Amniotic epithelial cell (primary cell): ENCODE measurements at places on chromosomes 12 and 14.

- peak; percentile 53 for DNase-seq
Observed at GRCh38 chr12:15592934-15593333, 196.3 kb downstream of the EPS8 start.

- no peak for DNase-seq
Observed at GRCh38 chr12:130988261-130988660, 34.6 kb downstream of the ADGRD1 start.

DNA sequence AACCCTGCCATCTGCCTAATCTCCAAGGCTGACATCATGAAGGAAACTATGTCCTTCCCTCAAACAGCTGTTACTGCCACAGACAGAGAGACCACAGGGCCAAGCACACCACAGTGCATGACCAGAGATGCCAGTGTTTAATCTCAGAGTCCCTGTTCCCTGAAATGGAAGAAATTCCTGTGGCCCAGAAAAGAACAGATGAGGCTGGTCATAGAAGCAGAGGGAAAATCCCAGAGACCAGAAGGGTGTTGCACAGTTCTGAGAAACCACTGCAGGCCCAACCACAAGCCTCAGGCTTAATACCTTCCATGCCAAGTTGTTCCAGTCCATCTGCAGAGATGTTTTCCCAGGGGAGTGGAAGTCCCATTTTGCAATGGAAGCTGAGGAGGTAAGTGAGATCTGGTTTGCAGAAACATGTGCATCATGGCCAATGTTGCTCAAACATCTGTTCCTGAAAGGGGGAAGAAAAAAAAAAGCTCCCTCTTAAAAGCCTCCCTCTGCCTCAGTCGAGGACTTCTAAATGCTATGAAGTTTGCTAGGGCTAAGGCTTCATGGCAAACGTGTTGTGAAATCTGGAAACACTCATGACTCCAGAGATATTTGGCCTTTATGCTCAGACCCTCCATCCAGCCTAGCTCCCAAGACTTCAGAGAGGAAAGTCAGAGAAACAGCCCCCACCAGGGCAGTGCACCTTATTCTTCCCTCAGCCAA, 98.6 kb downstream of the SCARB1 start:
- peak; percentile 99 for DNase-seq

DNA sequence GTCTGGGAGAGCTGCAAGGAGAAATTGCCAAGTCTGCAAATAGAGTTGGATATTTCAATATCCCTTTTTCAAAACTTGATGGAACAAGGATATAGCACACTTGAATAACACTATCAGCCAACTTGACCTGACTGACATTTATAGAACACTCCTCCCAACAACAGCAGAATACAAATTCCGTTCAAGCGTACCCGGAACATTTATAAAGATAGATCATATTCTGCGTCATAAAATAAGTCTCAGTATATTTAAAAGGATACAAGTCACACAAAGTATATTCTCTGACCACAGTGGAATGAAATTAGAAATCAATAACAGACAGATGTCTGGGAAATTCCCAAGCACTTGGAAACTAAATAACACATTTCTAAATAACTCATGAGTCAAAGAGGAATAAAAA, 29.0 kb upstream of the MEG3 start:
- no peak for DNase-seq

GRCh38 chr14:85416771-85417170, 113.2 kb upstream of the FLRT2 start:
- DNase-seq, result peak; percentile 91

- no peak for DNase-seq
Observed at GRCh38 chr14:103736546-103737431, 21.2 kb downstream of the ZFYVE21 start.

DNA sequence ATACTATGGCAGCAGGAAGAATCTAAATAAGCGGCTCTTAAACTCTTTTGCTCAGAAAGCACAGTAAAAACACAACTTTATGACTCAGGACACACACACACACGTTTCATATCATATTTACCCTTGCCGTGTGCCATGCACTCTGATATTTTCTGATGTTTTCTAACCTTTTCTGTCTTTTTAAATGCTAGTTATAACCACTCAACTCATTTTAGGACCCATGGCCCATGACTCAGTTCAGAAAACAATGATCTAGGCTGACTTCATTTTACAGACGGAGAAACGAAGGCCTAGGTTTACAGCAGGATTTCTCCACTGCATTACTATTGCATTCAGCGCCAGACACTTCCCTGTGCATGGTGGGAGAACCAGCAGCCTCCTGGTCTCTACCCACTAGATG, 9.1 kb downstream of the VWF start:
- DNase-seq, result no peak

- no peak for DNase-seq
Observed at GRCh38 chr12:69101505-69101904, 137.9 kb upstream of the CPSF6 start.

GRCh38 chr12:66199141-66199540, 10.1 kb downstream of the IRAK3 start:
- DNase-seq, result no peak

DNA sequence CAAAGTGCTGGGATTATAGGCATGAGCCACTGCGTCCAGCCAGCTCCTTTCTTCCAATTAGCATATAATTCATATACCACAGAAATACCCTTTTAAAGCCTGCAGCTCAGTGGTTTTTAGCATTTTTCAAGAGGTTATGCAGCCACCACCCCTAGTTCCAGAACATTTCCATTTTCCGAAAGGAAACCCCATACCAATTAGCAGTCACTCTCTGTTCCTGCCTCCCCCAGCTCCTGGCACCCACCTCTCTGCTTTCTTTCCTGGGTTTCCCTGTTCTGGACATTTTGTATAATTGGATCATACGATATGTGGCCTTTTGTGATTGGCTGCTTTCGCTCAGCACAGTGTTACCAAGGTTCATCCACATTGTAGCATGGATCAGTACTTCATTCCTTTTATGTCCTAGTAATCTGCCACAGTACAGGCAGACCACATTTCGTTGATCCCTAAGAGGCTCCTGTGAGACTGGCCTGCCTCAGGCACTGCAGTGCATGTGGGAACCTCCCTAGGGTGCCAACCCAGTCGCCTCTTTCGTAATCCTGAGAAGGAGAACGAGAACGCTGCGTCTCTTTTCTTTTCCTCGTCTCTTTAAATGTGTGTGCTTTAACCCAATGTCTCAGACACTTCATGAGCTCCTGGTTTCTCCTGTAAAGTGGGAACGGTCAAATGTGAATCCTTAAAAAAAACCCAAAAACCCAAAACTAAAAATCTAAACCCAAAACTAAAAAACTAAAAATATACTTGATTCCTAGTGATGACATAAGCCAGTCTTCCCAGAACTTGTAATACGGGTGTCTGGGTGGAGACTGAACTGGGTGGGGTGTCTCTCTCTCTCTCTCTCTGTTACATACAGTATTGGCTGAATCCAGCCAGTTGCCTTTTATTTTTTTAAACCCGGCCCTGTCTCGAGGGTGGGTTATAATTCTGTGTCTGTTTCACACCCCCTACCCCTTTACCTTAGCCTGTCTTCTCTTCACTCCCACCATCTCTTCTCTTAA, 14.7 kb downstream of the AACS start:
- DNase-seq, result peak; percentile 89

DNA sequence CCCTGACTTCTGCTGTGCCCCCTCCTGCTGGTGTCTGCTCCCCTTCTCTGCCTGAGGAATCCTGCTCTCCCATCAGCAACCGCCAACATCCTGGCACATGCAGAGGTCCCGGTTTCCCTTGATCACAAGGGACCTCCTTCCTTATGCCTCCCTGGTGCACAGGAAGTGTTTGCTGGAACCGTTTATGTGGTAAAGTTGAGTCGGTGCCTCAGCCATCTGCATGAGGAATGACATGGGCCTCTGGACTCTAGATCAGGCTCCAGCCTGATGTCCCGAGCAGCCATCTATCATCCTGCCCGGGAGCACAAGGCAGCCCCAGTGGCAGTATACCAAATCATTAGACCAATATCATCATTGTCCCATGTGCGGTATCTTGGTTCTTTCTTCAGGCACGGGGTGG, 90.4 kb downstream of the BORCS5 start:
- DNase-seq, result no peak

DNA sequence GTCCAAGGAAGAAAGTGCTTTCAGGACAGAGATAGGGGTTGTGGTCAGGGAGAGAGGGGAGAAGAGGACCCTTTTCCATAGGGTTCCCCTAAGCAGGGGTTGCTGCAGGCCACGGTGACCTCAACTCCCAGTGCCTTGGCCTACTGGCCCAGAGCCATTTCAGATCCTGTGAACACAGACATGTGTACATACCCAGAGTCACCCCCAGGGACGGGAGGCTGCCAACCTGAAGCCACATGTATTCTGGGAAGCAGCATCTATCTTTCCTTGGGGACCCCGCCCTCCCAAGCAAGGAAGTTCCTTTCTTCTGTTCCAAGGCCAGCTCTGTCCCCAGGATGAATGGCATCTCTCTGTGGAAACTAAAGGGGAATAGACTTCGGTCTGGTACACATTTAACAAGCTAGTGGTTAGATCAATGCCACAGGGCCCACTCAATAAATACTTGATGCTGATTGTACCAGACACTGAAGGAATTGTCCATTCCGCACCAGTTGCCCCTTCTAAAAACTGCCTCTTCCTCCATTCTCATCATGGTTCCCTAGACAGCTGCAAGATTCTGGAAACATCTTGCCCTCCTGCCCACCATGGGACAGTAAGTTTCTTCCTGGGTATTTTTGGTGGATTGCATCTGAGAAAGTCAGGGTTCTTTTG, 25.2 kb upstream of the DGLUCY start:
- no peak for DNase-seq
